Stimulated activated CD4-positive, alpha-beta T cell treated with anti-CD3 and anti-CD28 coated beads, Interleukin-1b, Interleukin-23, amount 100 ng/mL, for 48 hours (primary cell): ENCODE measurements at places on chromosomes 2 and 18.

GRCh38 chr2:217822296-217823252, 180.2 kb downstream of the TNS1 start:
- no peak for DNase-seq

GRCh38 chr2:177692042-177692782, 299.6 kb downstream of the AGPS start:
- DNase-seq = no peak

DNA sequence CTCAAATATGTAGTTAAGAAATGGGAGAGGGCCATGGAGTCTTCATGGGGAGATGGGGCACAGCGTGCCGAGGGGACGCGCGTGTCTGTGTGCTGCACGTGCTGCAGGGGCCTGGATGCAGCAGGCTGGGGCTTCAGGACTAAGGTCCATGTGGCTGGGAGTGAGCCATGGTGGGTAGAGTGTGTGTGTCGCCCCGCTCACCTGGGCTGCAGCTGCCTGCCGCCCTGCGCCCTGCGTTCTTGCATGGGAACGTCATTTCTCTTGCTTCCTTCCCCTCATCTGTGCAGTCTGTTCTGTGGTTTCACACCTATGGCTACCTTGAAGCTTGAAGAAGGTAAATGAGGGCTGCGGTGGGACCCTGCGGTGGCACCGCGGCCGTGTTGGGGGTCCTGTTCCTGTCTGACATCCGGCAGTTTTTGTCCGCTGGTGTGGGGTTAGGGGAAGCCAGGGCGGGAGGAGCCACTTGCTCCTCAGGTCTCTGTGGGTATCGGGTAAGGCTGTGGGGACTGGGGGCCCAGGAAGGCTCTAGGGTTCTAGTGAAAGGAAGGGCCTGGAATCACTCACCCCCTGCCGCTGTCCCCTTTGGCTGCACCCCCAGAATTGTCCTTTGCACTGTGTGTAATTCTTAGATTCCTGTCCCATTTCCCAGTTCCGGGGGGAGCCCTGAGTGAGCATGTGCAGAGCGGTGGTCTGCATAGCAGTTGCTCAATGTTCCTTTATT, 54.1 kb upstream of the HS6ST1 start:
- no peak for DNase-seq

DNA sequence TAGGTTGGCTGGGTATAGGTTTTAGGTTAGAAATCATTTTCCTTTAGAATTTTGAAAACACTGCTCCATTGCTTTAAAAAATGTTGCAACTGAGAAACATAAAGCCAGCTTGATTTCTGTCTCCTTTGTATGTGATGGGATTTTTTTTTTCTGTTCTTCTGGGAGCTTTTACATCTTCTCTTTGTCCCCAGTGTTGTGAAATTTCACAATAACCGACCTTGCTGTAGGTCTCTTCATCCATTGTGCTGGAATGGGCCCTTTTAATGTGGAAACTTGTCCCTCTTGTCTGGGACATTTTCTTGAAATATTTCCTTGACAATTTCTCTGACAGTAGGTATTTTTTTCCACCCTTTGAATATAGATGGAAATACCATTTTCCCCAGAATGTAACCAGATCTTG, 44.0 kb upstream of the LAPTM4A start:
- no peak for DNase-seq

DNA sequence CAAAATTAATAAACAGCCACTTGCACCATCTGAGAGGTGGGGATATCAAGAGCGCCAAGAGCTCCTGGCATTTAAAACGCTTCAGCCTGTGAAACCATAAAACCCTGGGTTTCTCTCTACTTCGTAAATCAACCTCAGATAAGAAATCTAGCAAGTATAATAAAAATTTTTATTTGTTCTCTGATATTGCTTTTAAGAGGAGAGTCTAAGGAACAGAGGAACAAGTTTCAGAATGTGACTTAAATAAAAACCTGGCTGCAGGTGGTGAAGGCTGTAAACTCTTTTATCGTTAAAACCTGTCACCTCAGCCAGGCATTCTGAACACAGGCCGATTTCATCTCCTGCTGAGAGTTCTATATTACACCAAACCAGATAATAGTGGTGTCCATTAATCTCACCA, 9.9 kb downstream of the DYTN start:
- DNase-seq = no peak

DNA sequence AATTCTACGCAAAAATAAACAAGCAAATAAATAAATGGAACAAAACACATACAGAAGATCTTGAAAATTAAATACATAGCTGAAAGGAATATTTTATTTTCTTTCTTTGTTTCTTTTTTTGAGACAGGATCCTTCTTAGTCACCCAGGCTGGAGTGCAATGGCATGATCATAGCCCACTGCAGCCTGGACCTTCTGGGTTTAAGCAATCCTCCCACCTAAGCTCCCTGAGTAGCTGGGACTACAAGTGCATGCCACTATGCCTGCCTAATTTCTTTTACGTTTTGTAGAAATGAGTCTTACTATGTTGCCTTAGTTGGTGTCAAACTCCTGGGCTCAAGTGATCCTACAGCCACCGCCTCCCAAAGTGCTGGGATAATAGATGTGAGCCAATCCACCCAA, 44.6 kb upstream of the ACTR3 start:
- no peak for DNase-seq

DNA sequence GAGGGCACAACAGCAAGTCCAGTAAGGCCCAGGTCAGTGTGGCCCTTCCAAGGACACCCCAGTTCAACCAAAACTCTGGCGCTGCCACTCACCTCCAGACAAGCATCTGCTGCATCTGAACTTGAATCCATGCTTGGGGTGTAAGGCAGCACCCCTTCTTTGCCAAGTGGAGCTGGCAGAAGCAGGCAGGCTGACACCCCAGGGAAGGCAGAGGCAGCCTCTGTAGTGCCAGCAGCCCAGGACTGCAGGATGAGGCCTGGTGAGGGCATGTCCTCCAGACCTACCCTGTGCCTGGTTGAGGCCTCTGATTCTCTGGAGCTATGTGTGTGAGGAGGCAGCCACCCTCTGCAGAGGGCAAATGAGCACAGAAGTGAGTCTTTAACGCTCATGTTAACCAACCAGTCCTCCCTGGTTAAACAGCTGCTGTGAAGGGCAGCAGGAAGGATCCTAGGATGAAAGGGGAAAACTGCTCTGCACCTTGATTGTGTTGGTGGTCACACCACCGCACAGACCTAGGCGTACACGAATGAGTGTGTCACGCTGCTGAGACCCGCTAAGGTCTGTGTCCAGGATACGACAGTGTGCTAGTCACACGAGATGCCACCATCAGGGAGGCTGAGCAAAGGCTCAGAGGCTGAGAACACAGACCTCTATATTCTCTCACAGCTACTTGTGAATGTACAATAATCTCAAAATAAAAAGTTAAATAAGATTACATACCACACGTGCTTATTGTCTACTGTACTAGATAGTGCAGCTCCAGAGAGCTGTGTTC, 2.2 kb downstream of the PARD6G start:
- no peak for DNase-seq

DNA sequence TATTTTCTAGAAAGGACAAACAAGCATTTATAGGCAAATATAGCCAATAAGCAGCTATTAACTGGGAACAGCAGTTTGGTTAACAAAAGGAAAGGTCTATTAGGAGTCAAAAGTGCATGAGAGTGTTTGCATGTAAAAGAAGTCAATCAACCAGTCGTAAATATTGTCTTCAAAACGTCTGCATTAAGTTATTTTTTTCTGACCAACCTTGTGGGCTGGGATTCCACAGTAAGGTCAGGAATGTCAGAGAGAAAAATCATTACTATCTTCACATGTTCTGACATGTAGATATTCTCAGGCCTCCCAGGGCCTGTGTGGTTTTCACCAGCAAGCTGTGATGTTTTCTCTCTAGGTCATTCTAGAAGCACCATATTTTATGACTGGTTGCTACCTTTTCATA, 922.5 kb downstream of the SUCLG1 start:
- no peak for DNase-seq

DNA sequence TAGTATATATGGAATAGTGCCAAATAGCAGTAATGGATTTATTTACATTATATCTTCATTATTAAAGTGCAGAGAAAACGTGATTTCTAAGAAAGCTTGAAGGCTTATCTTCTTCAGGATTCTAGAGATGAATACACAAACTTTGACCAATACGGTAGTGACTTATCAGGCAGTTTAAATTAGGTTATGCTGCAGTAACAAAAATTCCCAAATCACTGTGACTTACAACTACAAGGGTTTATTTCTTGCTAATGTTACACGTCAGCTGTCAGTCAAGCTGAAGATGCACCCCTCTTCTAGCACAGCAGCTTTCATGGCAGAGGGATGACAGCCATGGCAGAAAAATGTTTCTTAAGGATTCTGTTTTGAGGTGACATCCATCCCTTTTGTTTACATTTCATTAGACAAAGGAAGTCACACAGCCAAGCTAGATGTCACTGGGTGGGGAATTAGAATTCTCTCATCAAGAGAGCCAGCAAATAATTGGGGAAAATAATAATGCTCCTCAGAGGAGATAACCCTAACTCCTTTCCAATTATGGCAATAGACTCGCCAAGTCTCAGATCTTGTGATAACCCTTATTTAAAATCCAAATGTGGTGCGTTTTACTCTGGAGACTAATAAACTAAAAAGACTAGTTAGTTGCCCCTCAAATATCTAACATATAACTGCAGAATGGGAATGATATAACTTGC, 268.3 kb upstream of the CYP26B1 start:
- no peak for DNase-seq

- peak; percentile 46 for DNase-seq
These were observed 123.0 kb downstream of the MAP4K4 start for GRCh38 chr2:101820519-101820918.

DNA sequence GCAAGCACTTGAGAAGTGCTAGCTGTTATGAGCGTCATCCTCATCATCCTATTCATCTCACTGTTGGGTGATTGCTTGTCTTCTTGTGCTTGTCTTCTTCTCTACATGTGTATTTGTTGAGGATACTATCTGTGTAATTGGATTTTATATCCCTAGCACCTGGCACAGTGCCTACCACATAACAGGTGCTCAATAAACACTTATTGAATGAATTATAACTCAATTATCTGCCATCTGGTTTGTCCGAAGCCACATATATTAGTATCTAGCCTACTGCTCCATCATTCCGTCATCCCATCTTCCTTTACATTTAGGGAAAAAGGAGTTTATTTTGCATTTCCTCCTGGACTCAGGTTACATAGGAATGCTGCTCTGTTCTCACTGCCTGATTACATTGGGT, 330.4 kb upstream of the ETAA1 start:
- DNase-seq = no peak

DNA sequence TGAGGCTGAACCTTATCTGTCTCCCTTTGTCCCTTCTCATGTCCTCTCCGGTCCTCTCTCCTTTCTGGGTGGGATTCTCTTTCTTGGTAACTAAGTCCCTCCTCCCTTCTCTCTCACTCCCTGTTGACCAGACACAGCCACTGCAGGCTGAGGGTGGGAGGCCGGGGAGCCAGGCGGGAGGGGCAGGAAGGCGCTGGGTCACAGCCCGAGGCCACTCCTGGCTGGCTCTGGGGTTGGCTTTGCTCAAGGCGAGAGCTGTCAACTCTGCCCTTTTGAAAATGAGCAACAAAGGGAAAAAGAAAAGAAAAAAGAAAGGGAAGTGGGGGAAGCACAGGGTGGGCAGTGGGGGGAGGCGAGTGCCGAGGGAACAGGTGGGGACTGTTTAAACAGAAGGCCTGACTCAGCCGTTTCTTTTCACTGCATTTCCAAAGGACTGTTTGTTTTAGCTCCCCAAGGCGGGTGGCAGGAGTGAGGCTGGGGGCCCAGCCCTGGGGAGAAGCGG, 70.5 kb upstream of the IGFBP5 start:
- no peak for DNase-seq

DNA sequence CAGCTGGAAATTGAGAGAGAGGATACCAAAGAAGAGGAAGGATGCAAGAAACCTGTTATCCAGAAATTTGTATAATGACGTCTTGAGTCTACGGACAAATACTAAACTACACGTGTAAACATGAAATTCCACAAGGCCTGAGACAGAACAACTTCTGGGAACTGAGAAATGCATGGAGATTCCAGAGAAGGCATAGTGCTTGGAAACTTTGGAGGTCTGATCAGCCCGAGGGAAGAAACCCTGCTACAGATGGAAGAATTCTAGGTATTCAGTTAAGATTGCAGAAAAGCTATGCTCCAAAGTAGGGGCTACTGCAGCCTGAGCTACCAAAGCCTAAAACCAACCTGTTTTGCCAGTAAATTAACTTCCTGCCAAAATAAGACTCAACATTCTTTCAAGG, 120.4 kb downstream of the PDCL3 start:
- DNase-seq = no peak

- no peak for DNase-seq
These were observed 152.3 kb downstream of the CCDC178 start for GRCh38 chr18:33288082-33288716.

DNA sequence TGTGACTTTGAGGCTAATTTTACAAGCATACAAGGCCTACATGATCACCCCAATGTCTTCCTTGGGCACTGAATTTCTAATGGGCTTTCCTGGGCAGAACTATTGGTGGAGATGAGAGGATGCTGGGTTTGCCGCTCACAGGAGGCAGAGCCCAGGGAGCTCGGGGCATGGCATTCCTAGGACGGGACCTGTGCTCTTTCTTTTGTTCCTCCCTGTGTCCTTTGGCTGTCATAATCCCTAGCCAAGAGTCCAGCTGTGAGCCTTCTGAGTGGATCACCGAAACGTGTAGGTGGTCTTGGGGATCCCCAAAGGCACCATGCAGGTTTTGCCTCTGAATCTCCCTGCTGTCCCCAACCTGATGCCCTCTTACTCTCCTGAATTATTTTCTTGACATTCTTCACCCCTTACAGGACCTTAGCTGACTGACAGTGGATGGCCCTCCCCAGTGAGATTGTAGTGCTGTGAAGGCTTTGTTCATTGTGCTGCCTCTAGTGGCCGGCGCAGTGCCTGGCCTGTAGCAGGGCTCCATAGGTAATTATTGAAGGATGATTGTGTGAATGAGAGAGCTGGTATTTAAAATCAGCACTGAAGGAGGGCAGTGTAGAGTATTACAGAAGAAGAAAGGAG, 221.9 kb downstream of the ZNF407 start:
- DNase-seq = no peak

GRCh38 chr18:75218065-75218923, 7.7 kb downstream of the TSHZ1 start:
- DNase-seq = no peak

GRCh38 chr2:189411860-189412259, 29.4 kb upstream of the WDR75 start:
- no peak for DNase-seq

DNA sequence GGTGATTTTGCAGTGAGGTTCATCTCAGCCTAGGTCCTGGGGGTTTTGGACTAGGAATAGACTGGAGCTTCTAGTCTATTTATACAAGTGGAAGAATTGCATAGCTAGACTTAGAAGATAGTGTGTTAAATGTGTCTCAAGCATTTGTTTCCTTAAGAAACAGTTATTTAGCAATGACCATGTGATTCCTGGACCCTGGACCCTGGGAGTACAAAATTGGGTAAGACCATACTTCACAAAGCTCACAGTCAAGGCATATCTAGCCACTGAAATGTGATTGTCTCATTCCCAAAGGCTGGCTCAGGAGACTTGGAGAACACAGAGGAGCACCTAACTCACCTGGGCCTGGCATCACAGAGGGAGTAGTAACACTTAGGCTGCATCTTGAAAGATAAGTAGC, 754.5 kb downstream of the SATB2 start:
- no peak for DNase-seq

- DNase-seq = no peak
These were observed 161.3 kb upstream of the UBE2E3 start for GRCh38 chr2:180819106-180819505.

- DNase-seq = no peak
These were observed 118.8 kb upstream of the CYP1B1 start for GRCh38 chr2:38194751-38195150.
